NCI-H510A treated with DMSO at 0.1 percent for 48 hours (cell line): ENCODE measurements at places on chromosomes 12 and 14.

DNA sequence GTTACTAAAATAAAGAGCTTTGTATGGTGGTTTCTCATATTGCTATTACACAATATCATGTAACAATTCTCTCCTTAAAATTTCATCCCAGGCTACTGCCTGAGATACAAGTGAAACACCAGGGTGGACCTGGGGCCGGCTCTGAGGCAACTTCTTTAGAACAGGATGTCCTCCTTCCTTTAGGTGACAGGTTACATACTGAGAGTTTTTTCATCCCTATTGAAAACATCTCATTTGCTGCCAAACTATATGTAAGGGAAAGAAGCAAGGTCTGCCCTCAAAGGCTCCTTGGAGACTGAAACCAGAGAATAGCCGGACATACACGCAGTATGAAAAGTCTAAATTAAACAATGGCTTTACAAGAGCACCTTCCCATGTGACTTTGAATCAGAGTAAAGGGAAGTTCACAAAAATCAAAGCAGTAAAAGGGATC, 139.9 kb downstream of the DUSP6 start:
- no peak for DNase-seq

DNA sequence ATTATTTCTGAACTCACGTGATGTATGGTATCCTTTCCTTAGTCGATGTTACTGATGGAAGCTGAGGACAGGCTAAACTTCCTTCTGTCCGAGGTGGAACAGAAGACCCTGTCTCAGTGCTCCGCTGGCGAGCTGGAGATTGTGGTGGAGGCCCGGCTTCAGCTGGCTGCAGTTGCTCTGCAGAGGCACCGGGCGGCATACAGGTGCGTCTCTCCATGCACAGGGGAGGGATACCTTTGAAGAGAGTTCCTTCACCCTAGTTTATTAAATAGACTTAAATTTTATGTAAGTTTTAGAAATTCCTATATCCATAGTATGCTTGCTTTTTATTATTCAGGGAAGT, 186.7 kb upstream of the NEDD1 start:
- peak; percentile 64 for DNase-seq

- no peak for DNase-seq
Observed at GRCh38 chr12:68501226-68501625, 109.5 kb upstream of the RAP1B start.

GRCh38 chr12:54658306-54659264, 10.4 kb upstream of the DCD start:
- DNase-seq, result peak; percentile 28

DNA sequence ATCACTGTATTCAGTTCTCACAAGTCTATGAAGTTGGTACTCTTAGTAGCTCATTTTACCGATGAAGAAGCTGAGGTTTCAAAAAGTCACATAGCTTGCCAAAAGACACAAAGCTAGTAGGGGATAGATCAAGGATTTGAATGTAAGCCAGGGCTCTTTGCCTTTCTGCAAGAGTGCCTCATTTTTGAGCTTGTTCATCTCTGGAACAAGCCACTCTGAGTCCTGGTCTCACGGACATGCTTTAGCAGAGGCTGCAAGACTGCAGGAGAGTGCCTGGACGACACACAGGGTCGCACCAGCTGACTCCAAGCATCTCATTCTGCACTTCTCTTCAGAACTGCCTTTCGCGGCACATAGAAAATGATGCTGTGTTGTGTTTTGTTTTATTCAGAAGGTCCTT, 3.7 kb downstream of the NUAK1 start:
- no peak for DNase-seq

DNA sequence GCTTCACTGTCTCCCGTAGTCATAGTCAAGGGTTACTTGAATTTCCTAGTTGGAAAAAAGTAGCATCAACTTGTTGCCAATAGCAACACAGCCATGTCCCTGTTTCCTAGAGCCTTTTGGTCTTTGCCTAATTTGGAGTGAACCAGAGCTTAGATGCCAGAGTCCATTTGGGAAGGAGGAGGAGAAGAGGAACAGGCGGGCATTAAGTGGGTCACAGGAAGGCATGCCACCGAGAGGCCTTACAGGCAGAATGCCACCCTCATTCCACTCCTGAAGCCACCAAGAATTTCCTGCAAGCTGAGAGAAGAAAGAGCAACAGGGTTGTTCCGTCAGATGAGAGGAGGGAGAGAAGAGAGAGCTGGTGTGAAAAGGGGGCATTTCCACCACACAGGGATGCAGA, 339.5 kb downstream of the DPF3 start:
- no peak for DNase-seq

DNA sequence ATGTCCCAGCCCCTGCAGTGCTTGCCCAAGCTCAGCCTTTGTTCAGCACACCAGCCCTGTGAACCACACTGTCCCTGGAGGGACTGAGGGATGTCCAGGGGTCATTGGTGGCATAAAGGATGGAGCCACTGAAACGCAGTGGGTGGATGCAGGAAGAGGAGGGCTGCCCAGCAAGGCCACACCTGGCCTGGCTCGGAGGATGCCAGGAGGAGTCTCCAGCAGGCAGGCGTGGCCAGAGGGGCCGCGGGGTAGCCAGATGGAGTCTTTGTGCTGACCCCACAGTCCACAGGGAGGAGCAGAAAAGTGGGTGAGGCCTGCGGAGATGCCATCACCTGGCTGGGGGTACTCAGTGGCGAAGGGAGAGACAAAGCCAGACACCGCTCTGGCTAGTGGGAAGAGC, 108.5 kb upstream of the C14orf180 start:
- no peak for DNase-seq

DNA sequence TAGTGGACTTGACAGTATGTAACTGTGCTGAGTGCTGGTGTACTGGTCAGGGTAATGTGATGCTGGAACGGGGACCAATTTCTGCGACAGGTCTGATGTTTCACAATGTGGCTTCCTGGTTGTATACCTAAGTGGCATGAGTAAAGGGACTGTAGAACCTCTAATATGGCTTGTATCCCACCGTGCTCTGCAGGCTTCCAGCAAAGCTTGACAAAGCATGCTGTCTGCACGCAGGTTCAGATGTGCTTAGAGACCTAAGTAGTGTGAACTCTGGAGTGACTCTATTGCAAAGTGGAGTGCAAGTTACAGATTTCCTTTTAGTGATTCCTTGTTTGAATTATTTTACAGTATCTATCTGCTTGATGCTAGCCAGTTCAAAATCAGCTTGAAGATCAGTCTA, 415.8 kb upstream of the NOVA1 start:
- no peak for DNase-seq

DNA sequence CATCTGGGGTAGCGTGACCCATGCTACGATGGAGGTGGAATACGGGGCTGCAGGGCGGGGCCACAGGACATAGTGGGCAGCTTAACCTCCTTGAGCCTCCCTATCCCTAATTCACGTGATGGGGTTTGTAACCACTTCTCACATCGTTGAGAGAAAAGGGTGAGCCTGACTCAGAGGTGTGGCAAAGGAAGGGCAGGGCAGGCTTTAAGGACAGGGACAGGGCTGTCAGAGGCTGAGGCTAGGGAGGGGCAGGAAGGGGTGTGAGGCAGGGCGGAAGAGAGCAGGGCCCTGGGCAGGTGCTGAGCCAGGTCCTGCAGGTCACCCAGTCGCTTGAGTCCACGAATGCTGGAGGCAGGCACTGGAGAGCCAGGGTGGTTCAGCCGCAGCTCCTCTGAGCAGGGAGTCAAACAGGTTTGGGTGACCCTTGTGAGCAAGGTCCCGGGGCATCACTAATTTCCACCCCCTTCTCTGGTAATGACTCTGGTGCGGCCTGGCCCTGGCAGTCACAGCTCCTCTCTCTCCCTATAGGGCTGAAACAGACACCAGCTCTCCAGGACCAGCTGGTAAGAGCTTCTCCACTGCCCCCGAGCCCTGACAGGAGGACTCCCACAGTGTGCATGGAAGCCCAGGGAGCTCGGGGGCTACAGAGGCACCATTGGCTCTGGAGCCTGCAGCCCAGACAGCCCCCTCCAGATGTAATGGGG, 7.5 kb upstream of the AQP2 start:
- no peak for DNase-seq

DNA sequence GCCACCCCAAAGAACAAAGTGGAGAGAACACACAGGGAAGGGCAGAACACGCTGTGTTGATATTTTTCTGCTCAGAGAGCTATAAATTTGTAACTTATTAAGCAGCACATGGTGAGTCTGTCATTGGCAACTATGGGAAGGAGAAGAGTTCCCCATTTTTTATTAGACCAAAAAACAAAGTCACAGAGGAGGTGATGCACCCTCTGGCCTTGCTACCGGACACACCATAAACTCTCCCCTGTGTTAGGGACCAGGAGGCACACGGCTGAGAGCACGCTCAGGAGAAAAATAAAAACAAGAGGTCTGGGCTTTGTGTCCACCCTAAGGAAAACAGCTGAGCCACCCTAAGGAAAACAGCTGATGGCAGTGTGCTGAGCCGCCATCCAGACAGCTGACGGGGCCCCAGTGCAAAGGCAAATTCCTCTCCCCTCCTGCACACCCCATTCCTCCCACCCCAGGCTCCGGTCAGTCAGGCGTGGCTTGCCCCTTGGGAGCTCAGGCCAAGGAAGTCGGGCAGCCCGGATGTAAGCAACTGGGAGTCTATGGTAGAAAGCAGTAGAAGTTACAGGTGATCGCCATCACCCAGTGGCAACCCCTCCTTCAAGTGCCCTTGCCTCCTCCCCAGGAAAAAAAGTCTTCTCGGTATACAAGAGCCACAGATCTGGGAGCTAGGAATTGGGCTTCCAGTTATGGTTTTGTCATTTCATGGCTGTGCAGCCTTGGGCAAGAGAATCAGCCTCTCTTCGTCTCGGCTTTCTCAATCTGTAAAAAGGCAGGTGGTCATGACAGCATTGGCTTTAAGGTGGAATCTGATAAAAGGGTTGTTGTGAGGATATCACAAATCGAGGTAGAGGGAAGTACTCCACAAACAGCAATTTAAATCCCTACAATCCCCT, 2.4 kb downstream of the PXN start:
- no peak for DNase-seq

GRCh38 chr12:19687371-19687770, 248.1 kb downstream of the AEBP2 start:
- no peak for DNase-seq

- DNase-seq, result no peak
Observed at GRCh38 chr12:2805143-2805520, 7.3 kb upstream of the ITFG2 start.
